ENCODE measurements at places on chromosomes 2 and 18.

GRCh38 chr2:224078656-224079055 lies 39.6 kb upstream of the SERPINE2 start:
- DNase-seq: no peak

DNA sequence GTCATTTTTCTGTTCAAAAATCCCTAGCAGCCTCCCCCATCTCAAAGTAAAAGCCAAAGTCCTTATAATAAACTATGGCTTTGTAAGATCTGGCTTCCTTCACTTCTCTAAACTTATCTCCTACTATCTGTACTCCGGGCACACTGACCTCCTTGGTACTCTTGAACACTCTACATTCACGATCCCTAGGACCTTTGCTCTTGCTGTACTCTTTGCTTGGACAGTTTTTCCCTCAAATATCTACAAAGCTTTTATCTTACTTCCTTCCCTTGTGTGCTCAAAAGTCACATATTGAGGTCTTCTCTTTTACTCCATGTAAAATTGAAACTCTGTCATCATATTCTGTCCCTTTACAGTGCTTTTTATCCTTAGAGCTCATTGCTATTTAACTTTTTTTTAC lies 616.6 kb downstream of the IRS1 start:
- DNase-seq: no peak

DNA sequence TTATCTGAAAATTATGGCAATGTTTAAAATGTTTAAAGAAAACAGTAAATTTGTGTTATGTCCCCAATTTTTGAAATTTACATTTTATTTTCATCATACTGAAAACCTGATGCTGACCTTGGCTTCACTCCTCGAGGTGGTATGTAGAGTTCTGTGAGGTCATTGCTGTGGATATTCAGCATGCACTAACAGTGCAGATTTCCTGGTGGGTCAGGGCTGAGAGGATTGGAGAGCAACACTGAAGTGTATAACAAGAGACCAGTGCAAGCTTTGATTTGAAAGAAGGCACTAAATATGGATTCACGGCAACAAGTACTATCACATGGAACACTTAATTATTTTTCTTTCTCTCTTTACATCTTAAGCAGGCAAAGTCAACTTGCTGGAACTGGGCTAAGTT lies 134.1 kb downstream of the SLC8A1 start:
- no peak for DNase-seq

GRCh38 chr2:135230150-135230549 lies 178.1 kb downstream of the RAB3GAP1 start:
- DNase-seq: no peak

DNA sequence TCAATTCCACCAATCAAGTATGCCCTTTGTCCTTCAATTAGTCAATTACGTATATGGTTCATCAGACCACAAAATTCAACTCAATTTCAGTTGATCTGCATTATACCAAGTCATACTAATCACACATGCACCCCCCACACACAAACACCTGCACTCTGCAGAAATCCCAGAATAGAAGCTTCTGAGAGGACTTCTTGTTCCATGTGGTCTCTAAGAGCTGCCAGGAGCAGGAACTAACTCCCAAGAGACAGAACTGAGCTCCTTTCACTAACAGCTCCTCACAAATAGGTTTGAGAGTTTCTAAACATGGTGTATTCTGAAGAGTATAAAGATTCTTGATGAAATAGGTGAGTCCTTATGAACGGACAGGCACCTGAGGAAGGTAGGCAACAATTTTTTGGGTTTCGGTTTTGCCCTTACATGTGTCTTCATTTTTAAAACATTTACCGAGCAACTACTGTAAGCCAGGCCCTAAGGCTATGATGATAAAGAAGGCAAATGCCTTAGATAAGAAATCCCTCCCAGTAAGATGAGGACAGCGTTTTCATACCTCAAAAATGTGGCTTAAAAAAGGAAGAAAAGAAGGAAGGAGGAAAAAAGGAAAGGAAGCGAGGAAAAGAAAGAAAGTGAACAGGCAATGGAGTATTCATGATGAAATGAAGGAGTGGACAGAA lies 183.1 kb downstream of the PID1 start:
- DNase-seq: no peak

DNA sequence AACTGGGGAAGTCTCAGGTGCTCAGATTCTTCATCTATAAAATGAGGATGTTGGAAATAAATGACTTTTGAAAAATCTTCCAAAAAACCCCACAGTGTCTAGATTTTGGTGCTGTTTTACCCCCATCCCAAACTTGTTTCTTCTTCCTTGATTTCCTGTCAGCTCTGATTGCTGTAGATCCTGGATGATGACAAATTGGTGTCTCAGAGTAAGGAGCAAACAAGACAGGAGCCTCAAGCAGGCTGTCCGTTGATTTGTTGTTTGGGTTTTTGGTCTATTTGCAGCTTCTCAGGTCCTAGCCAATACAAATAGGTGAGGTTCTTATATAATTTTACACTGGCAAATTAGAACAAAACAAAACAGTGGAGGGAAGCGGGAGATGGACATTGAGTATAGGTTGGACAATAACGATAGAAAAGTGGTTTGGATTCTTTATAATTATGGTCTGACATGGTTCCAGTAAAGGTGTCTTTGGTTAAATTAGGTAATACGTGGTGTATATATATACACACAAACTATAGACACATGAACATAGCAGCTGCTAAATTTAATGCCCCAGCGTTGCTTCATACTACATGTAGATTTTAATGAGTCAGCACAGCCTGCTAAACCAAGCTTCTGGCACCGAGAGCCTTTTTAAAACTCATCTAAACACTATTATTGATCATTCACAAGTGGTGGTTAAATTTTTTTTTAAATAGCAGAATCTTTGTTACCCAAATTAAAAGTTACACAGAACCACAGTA lies 142.5 kb downstream of the FMNL2 start:
- DNase-seq: peak; percentile 5

GRCh38 chr2:104312684-104313083 lies 541.2 kb upstream of the POU3F3 start:
- no peak for DNase-seq

DNA sequence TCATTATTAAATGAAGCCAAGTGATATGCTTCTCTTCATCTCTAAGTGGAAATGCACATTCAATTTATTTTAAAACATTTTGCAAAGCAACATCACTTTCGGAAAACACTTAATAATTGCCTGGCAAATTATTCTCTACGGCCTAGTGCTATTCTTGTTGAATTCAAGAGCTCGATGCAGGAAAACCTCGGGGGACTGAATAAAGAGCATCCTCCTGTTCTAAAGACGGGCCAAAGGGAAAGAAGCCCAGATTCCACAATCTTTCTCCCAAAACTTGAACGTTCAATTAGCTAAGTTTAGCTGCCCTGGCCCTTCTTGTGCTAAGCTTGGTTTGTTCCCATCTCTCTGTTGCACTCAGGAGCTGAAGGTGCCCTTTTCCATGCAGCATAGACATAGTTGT lies 23.2 kb upstream of the SEH1L start:
- no peak for DNase-seq

- no peak for DNase-seq
Measured at GRCh38 chr18:69689121-69689759, 258.4 kb downstream of the CD226 start.

DNA sequence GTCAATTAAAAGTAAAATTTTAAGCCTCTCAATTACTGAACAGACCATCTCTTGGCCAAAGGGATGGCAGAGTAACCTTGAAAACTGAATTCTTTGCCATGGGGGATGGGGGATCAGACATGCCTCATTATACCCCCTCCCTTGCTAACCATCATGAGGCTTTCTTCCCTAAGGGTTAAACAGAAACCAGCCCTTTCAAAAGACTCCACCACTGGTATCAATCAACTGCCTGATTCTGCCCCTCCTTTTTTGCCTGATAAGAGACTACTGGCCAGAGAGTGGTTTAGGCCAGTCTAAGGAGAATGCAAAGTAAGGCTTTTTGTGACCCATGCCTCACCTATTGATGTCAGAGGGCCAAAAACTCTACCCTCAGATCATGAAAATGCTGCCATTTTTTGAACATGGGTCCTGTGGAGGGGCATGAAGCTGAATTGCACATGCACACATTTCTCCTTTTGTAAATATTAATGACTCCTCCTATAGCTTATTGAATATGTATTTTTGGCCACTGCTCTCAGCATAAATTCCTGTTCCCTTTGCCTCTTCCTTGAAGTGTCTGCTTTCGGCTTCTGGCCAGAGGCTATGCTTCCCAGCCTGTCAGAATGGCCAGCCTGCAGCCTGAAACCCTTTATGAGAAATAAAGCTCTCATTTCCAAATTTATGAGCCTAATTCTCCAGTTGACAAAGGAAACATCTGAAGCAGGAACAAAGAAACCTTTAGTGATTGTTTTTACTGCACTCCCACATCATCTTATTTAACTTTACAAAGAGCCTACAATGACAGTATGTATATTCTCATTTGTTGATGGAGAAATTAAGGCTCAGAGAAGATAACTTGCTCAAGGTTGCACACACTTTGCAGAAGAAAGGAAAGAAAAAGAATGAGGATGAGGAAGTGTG lies 270.7 kb upstream of the CELF4 start:
- no peak for DNase-seq

DNA sequence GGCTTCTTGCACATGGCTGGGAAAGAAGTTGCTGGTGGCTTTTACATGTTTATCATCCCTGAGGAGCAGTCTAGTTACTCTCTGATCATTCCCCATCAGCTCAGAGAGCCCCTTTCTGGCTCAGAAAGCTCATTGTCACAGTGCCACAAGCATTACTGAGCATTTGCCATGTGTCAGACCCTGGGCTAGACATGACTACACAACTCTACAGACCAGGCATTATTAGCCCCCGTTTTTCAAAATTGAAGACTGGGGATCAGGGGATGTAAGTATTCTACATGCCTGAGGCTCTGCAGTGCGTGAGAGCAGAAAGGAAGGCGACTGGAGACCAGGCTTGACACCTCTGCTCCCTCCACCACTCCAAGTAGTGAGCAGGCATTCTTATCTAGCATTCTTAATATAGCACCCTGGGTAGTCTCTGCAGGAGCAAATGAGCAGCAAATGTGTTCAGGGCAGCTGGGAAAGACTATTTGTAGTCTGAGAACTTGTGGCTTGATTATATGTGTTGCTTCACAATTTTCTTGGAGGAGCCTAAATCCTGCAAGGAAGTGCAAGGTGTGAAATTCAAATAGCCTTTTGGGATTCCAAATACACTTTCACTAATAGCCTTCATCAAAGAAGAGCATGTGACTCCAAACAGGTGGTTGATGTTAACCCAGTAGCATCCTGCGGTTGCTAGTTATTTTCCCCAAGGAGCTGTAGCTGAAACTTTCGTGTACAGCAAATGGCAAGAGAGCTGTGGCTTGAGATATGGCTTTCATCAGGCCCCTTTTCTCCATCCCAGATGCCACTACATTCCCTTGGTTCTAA lies 143.2 kb downstream of the DDX1 start:
- no peak for DNase-seq

GRCh38 chr2:46954951-46955571 lies 39.5 kb upstream of the MCFD2 start:
- no peak for DNase-seq

DNA sequence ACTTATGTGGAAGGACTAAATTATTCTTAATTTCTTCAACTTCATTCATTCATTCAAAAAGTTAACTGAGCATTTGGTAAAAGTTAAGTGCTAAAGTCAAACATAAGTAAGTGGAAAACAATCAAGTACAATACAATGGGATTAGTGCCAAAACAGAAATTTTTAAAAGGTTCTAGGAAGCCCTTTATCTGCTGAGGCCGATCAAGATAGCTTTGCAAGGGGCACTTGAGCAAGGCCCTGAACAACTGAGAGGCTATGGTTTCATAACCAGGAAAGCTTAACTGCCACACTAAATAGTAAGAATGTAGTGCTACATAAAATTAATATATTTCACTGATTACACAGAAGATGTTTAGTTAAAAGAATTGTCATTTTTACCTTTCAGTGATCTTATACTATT lies 76.5 kb downstream of the NOL10 start:
- DNase-seq: no peak

DNA sequence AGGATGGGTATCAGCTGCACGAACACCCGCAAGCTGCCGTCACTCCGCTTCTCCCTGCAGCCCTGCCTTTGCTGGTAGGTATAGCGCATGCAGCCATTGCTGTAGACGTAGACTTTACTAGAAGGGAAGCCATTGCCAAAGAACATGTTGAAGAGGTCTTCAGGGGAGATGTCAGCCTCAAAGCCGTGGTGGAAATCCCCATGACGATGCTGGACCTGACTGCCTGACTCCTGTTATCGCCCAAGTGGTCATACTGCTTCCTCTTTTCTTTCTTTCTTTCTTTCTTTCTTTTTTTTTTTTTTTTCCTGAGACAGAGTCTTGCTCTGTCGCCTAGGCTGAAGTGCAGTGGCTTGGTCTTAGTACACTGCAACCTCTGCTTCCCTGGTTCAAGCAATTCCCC lies 68.7 kb upstream of the SPRED2 start:
- no peak for DNase-seq

- DNase-seq: no peak
Measured at GRCh38 chr2:85852152-85852840, 36.5 kb downstream of the ST3GAL5 start.

DNA sequence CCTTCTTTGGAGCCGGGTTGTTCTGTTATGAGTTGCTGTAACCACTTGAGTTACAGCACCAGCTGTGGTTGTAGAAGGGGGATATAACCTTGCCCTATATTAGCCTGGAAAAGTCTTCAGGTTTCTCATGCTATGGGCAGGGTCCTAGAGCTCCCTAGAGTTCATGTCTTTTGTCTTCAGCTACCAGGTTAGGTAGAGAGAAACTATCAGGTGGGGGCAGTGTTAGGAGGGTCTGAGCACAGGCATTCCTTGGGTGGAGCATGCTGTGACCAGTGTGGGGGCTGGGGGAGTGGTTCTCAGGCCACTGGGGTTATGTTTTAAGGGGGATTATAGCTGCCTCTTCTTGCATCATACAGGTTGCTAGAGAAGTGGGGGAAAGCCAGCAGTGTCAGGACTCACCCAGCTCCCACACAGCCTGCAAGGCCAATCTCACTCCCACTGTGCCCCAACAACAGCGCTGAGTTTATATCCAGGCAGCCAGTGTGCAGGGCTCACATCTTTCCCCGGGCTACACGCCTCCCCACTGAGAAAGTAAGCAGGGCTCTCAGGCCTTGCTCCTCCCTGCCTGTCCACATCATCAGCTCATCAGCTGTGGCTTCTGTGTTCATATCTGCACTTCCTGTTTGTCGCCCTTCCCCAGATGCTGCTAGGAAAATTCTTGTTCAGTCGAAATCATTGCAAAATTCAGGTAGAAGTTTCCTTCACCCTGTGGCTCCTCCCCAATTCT lies 133.8 kb upstream of the NRXN1 start:
- no peak for DNase-seq

DNA sequence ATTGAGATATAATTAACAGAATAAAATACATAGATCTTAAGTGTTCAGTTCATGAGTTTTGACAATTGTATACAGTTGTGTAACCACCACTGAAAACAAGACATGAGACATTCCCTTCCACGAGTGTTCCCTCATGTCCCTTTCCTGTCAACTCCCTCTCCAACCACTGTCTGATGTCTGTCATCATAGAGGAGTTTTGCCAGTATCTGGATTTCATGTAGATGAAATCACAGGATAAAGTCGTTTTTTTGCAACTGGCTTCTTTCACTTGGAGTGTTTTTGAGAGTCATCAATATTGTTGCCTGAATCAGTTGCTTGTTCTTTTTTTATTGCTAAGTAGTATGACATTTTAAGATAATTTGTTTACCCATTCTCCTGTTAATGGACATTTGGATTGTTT lies 52.7 kb downstream of the RBMS1 start:
- no peak for DNase-seq

- peak; percentile 7 for DNase-seq
Measured at GRCh38 chr18:55421308-55421614, 166.7 kb downstream of the TCF4 start.

GRCh38 chr18:10259901-10260300 lies 194.5 kb upstream of the APCDD1 start:
- no peak for DNase-seq

GRCh38 chr2:100757621-100758394 lies 62.1 kb upstream of the NPAS2 start:
- no peak for DNase-seq

Data from RPMI8226 (cell line).